Activated T-cell treated with anti-CD3 and anti-CD28 coated beads for 48 hours (primary cell): ENCODE measurements at places on chromosomes 1 and 21.

DNA sequence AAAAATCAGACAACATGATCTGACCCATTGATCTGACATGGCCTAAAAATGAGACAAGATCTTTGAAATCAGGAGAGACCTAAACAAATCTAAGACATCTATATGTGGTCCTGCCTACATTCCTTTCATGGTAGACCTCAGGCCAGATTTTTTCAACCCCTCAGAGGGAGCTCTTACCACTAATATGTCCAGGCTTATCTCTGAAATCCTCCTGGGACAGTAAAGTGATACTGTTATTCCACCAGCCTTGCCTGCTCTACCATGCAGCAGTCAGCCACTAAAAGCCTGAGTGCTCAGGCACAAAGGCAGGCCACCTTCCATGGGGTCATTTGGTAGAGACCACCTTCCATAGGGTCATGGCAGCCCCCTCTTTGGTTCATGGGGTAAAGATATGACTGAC, 126.9 kb downstream of the TBX15 start:
- no peak for DNase-seq

- DNase-seq = no peak
These were observed 14.9 kb downstream of the RAP1GAP start for GRCh38 chr1:21654209-21654608.

DNA sequence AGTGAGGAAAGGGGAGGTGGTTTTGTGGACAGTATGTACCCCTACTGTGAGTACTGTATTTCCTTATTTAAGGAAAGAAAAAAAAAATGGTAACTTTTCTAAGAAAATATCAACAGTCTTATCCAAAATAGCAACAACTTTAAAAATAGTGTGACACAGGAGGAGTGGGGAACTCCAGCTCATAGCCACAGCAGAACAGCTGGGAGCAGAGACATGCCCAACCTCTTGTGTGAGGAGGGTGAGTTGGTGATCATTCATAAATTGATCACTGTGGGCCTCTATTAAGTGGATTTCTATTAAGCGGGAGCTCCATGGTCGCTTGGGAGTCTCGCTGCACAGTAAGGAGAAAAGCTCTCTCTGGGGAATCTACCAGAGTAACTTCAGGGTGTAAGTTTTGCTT, 158.8 kb upstream of the DUSP10 start:
- DNase-seq = no peak

GRCh38 chr1:150311762-150312161, 9.6 kb upstream of the PRPF3 start:
- DNase-seq = no peak

- no peak for DNase-seq
These were observed 420.6 kb upstream of the DEPDC1 start for GRCh38 chr1:68917456-68917855.

- DNase-seq = no peak
These were observed 2.9 kb upstream of the CRABP2 start for GRCh38 chr1:156708218-156708661.

DNA sequence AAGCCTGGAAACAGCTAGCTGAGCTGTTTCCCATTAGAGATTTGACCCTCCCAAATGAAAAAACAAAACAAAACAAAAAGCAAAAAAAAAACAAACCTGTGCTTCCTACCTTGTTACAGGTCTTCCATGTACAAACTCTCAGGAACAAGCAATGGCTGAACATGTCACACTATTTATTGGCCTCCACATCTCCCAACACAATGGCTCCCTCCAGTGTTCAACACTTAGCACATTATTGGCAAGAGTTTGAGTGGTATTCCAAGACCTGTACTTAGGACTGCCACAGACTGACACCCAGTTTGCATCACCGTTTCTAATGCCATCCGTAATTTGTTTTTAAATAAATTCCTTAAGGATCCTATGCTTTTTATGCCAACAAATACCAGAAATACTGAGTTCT, 195.0 kb upstream of the OLFM3 start:
- no peak for DNase-seq

- no peak for DNase-seq
These were observed 36.3 kb upstream of the CITED4 start for GRCh38 chr1:40898431-40898901.

GRCh38 chr1:157806431-157807149, 13.3 kb downstream of the FCRL1 start:
- DNase-seq = no peak

- DNase-seq = no peak
These were observed 1.7 kb downstream of the GABPB2 start for GRCh38 chr1:151072224-151072623.

DNA sequence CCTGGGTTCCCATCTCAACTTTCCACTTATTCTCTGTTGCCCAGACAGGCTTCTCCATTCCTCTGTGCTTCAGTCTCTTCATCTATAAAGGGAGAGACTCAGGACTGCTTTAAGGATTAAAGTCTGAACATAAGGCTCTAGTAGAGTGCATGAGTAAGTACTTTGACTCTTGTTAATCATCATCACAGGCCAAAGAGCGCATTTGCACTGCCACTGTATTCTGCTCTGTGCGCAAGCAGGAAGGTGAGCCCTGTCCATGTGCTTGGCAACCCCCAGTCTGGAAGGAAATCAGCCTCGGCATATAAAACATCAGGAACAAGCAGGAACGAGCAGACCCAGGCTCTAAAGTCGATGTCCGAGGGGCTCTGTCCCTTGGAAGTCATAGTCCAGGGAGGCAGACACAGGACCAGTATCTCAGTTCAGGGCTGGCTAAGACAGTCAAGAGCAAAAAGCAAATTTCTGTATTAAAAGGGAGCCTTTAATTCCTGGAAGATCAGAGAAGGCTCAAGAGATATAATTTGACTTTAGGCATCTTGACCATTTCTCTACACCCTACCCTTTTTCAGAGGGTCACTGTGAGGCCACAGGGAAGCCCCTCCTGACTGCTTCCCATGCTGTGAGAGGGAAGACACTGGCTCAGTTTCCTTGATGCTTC, 131.2 kb downstream of the TRABD2B start:
- DNase-seq = no peak

DNA sequence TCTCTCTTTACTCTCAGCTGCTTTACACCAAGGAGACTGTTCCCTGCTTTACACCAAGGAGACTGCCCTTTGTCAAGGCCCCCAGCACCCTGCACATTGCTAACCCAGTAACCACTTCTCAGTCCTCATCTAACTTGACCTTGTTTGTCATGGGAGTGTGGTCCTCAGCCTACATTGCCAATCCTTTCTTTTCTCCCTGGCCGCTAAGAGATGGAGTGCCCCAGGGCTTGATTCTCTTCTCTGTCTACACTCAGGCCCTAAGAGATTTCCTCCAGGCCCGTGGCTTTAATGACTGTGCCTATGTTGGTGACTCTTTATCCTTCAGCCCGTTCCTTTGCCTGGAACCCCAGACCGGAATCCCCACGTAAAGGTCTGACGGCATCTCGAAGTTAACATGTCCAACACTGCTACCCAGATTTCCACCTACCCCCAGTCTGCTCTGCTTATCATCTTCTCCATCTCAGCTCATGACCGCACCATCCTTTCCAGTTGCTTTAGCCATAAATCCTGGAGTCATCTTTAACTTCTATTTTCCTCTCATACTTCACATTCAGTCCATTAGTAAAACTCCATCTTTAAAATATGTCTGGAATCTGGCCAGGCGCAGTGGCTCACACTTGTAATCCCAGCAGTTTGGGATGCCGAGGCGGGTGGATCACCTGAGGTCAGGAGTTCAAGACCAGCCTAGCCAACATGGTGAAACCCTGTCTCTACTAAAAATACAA, 9.5 kb upstream of the SEMA4A start:
- no peak for DNase-seq

- no peak for DNase-seq
These were observed 37.2 kb downstream of the ALG14 start for GRCh38 chr1:95035536-95035935.

DNA sequence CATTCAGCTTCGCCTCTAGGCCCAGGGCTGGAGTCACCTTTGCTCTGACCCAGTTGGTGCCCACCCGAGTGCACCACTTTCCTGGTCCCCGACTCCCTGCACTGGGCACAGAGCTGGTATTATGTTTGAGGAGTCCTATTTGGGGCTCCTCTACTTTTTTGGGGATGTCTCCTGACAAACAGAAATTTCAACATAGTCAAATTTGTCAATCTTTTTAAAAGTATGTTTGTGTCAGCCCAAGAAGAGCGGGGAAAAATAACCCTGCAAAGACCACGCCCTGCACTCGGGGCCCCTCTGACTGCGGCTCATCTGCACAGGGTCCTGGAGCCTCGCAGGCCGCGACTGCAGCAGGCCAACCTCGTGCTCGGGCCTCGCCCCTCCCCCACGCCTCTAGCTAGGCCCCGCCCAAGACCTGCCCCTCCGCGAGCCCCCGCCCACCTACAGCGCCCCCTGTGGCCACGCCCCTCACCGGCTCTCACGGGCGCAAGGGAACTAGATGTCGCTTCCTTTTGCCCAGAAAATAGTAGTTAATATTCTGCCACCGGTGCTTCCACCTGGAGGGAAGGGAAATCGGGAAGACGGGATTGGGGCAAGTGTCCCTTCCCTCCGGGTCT, 11.4 kb downstream of the FAM229A start:
- DNase-seq = peak; percentile 77

DNA sequence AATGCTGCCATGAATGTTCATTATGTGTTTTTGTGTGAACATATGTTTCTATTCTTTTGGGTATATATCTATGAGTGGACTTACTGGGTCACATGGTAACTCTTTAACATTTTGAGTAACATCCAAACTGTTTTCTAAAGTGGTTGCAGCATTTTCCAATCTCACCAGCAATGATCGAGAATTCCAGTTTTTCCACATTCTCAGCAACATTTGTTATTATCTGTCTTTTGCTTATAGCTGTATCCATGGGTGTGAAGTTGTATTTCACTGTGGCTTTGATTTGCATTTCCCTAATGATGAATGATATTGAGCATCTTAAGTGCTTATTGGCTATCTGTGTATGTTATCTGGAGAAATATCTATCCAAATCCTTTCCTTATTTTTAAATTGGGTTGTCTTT, 89.2 kb upstream of the SLFNL1 start:
- no peak for DNase-seq

DNA sequence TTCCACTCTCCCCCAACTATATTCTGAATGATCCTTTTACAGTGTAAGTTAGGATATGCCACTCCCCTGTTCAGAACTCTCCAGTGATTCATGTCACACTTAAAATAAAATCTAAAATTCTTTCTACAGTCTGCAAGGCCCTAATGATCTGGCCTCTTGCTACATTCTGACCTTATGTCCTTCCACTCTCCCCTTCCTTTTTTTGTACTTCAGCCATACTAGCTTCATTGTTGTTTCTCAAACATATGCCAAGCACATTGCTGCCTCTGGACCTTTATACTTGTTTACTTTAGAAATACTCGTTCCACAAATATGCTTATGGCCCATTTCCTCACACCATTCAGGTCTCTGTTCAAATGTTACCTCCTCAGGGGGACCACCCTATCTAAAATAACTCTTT, 14.8 kb upstream of the PSMA5 start:
- no peak for DNase-seq

DNA sequence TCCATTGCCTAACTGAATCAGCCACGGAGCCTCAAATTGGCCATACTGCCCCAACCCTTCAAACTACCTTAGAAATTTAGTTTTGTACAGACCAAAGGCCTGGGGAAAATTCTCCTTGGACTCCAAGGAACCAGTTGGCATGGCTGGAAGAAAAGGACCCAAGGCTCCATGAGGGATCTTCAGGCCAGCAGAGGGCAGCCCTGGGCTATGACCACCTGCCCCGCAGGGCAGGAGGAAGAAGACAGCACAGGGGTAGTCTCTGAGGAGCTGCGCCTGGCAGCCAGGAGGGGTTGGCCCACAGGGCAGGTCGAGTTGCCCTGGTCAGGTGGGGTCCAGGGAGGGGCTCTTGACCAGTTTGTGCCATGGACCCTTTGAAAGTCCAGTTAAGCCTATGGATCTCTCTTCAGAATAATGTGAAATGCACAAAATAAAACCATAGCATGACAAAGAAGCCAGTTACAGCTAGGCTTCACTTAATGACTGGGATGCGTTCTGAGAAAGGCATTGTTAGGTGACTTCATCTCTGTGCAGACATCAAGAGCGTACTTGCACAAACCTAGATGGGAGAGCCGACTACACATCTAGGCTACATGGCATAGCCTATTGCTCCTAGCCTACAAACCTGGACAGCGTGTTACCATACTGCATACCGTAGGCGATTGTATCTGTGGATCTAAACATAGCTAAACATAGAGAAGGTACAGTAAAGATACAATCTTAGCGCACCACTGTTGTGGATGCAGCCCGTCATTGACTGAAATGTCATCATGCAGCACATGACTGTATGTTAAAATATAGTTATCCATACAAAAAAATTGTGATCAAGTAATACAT, 26.1 kb downstream of the CACNA1S start:
- peak; percentile 28 for DNase-seq

- DNase-seq = no peak
These were observed 9.6 kb downstream of the CFAP45 start for GRCh38 chr1:159890390-159890789.

DNA sequence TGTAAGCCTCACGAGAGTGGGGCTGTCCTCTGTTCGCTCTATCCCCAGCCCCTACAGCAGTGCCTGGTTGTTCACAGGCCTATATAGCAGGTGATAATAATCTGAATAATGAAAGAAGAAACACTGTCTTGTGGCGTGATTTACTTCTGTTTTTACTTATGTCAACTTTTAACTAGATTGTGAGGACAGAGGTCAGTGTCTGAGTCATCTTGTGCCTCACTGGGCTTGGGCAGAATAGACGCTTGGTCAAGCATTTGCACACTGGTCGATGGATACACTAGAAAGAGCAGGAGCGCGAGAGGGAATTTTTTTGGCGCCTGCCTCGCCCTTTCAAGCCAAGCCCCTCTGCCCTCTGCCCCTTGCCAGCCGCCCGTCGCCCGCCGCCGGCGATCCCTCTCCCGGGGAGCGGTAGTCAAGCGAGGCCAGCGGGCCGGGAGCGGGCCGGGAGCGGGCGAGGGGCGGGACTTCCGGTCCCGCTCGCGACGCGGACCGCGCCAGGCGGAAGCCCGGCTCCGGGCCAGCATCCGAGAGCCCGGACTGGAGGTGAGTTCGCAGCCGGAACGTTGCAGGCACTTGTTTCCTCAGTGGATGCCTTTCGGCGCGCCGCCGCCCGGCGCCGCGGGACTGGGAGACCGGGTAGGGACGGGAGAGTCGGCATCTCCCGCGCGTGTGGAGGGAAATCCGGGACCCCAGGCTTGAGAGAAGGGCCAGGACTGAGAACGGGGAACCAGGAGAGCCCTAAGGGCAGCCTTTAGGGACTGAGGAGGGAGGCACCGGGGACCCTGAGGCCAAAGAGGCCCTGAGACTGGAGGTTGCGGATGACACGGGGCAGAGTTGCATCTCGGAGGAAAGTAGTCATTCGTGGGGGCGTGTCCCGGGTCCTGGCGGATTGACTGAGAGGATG, at the start of gene DISP1:
Gene DISP1 (plus strand): TSS at position 504 of the 904 bp plus-strand sequence. CDS start 127,785 bp downstream, outside the sequence.
- peak; percentile 72 for DNase-seq

DNA sequence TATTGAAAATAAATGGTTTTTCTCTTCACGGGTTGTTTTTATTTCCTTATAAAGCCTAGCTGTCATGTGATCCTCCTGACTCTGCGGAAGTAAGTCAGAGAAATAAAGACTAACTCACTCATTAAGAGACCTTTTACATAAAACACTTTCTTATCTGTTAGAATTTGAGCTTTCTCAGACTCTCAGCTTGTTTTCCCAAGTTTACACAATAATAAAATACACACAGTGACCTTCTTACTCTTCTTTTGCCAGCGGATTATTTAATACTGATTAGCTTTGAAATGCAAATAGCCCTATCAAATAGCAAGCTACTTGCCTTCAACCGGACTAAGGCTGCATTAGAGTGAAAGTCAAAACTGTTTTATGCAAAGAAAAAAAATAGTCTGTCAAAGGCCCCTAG, 45.5 kb upstream of the CXADR start:
- no peak for DNase-seq
